ENCODE measurements at places on chromosomes 5 and 9.

DNA sequence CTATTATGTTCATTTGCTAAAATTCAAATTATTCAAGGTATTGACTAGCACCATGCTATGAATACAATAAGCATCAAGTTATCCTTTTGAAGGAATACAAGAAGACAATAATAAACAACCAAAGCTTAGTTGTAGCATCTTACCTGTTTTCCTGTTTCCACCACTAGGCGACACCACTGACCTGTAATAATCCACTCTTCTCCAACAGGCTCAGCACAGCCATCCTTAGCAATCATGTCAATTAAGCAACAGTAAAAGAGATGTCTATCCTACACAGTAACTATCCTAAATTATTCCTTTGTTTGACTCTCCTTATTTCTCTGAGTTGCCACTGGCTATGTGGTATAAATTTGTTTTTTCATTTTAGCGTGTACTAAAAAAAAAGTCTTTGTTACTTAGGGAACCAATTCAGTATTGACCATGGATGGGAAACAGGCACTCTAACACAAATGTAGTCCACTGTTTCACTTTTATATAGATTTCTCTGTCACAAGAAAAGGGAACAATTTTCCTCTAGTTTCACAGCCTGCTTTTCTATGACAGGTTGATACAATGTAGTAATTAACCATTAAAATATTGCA, 46.2 kb downstream of the PCA3 start:
- DNase-seq = no peak

- peak; percentile 13 for DNase-seq
Observed at GRCh38 chr9:35272989-35273388, 111.2 kb downstream of the UNC13B start.

- no peak for DNase-seq
Observed at GRCh38 chr9:101165131-101165530, 136.6 kb downstream of the PLPPR1 start.

DNA sequence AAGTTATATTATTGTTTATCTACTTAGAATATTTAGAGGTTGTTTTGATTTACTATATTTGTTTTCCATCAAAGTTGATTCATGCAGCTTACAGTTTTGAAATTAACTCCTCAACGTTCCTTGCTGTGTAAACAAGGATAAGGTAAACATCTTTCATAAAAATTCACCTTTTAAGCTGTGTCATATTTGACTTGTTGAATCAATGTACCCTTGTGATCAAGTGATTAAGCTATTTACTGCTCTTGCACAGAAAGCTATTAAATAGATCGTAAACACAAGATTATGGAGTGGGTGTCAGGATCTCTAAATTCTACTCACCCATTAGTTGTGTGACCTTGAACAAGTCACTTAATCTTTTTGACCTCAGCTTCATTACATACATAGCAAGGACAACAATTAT, 2054.0 kb upstream of the NUDT12 start:
- no peak for DNase-seq

DNA sequence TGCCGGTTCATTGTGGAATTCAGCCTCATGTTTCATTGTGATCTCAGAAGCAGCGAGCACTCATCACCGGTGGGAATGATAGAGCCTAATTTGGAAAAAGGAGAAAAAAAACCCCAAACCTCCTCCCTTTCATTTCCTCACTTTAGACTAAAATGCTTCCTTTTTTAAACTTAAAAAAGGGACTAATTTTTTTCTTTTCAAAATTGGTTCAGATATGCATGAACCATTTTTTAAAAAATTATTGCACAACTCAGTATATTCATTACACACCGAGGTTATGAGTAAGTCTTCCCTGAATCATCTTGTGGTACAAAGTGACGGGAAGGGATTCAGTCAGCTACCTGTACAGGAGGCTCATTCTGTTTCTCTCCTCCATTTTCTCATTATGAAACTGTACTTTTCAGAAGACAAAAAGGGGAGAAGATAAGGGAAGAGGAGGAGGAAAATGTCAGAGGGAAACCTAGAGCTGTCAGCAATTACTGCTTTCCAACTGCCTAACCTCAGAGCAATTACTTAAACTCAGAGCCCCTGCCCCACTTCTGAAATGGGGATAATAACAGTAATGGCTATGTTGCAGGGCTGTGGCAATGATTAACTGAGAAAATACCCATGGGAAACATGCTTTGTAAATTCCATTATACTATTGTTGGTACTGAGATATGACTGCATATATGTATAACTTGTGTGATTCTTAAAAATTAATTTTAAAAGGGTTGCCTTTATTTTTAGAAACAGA, 24.0 kb downstream of the GALNT10 start:
- no peak for DNase-seq

- DNase-seq = no peak
Observed at GRCh38 chr9:83623679-83624076, 735 bp downstream of the IDNK start.

- no peak for DNase-seq
Observed at GRCh38 chr9:120937127-120937526, 10.5 kb upstream of the TRAF1 start.

DNA sequence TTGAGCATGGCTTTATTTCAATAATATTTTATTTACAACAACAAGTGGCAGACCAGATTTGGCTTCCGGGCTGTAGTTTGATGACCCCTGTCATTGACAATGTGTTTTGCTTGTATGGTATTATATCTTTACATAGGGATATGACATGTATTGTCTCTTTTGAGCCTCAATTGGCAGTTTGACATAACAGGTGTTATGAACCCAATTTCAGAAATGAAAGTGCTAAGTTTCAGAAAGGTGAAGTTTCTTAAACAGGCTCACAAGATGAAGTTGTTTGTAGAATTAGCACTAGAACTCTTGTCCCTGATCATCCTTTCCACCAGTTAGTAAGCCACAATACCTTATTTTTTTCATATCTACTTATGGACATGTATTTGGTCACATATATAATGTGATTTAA, 303.0 kb upstream of the GRIA1 start:
- DNase-seq = no peak

DNA sequence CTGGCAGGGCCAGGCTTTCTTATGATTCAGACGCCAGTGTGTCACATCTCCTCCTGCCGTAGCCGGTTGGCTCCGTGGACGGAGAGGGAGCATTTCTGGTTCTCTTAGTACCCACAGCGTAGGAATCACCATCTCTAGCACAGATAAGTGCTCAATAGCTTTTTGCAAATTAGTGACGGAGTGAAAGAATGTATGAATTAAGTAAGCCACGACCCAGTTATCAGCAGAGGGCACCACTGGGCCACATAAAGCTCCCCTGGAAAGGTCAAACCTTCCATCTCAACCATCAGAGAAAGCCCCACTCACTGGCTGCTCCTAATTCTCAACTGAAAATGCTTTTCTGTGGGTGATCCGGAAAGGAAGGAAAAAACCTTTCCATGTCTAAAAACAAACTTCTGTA, 317.0 kb upstream of the ADCY2 start:
- no peak for DNase-seq

- DNase-seq = no peak
Observed at GRCh38 chr9:73118286-73118685, 33.4 kb upstream of the ANXA1 start.

DNA sequence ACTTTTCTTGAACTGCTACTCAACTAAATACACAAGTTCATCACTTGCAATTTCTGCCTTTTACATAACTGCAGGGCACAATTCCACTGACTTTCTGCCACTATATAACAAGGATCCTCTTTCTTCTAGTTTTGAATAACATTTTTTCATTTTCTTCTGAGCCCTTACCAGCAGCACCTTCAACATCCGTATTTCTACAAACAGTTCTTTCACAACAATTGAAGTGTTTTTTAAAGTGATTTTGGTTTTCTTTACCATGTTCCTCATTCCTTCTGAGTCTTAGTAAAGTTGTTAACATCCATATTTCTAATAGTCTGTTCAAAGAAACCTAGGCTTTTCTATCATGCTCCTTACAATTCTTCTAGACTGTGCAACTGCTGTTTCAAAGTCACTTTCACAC, 127.2 kb upstream of the PITX1 start:
- no peak for DNase-seq

- DNase-seq = no peak
Observed at GRCh38 chr5:176665517-176665916, 18.2 kb downstream of the TSPAN17 start.

- no peak for DNase-seq
Observed at GRCh38 chr9:134291452-134291881, 34.8 kb upstream of the RXRA start.

DNA sequence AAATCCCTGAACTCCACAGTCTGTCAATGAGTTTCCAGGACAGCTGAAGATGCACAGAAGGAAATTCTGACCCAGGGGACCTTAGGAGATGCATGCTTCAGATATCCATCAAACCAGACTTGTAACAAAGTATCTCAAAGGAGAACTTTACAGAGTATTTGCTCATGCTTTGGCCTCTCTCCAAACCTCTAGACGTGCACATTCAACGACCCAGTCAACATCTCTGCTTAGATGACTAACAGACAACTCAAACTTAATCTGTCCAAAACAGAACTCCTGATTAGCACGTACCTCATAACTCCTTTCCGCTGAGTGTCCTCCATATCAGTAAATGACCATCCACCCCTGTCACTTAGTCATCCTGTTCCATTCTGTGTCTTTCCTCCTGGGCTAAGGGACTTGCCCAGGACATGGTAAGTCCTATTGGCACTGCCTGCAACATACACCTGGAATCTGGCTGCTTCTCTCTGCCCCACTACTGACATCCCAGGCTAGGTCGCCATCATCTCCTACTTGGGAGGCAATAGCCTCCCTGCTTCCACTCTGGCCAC, 107.4 kb downstream of the LMNB1 start:
- DNase-seq = peak; percentile 94
